ENCODE measurements at places on chromosomes 7 and 10.
A peak's percentile ranks its signal among the peaks of the same experiment; 100 is the strongest.

DNA sequence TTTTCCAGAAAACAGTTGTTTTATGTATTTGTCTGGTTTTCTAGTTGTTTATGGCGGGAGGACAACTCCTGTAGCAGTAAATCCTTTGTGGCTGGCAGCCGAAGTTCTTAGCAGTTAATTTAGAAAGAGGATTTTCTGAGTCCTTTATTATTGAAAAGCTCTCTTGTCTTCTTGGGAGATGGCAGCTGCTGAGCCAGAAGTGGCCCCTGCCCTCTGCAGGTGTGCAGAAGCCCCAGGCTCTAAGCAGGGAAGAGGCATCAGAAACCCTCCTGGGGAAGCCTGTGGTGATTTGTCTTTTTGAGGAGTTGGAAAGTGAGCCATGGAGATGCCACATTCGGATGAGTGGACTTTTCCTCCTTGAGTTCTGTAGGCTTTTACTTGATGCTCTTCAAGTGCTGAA lies 106.3 kb downstream of the GLRX3 start:
- peaks cover 12% of the 10 kb centered on the region for H3K4me1 ChIP-seq
- no peak overlapping the region for H3K27ac ChIP-seq
- no peak overlapping the region for H3K4me3 ChIP-seq
- DNase-seq = no peak
- H3K27me3 ChIP-seq = peaks cover 40% of the 10 kb centered on the region

DNA sequence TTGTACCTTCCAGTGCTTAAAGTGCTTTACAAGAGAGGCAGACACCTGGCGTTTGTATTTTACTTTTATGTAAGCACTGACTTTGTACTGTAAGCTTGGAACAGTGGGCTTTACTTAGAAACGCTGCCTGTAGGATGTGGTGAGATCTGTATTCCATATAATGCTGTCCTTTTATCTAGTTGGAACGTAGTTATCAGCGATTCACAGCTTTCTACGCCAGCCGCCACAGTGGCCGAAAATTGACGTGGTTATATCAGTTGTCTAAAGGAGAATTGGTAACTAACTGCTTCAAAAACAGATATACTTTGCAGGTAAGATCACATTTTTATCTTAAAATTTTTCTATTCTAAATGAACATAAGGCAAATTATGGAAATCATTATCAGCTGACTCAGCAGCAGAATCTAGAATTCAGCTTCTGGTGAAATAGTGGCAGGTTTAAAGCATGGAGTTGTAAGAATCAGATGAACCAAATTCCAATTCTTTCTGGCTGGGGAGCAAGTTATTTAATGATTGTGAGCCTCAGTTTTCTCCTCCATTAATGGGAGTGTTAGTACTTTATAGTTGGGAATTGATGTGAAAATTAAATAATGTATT lies 91.5 kb downstream of the CUL1 start:
- no peaks in the 10 kb centered on the region for H3K27me3 ChIP-seq
- H3K27ac ChIP-seq = no peak overlapping the region
- H3K36me3 ChIP-seq = peaks cover 41% of the 10 kb centered on the region
- no peak for DNase-seq
- H3K4me3 ChIP-seq = no peak overlapping the region

DNA sequence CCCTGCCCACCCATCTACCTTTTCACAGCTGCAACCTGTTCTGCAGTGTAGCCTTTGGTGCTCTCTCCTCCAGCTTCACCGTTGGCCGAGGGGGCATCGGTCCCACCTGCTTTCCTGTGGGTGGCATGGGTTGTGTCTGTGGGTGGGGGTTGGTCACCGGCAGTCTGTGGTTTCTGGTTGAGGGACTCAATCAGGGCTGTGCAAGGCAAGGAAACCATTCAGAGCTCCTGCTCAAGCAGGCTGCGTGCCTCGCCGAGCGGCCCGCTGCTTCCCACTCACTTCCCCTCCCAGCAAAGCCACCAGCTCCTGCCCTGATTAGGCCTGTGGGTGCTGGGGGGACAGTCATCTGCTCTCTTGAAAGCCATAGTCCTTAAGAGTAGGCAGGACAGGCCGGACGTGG lies 9.8 kb downstream of the DNAJB12 start:
- peak overlapping the region; percentile 33 for H3K27ac ChIP-seq
- peaks cover 34% of the 10 kb centered on the region for H3K4me1 ChIP-seq
- no peaks in the 10 kb centered on the region for H3K27me3 ChIP-seq
- no peak overlapping the region for H3K4me3 ChIP-seq
- no peak for DNase-seq

- H3K4me1 ChIP-seq = no peaks in the 10 kb centered on the region
- no peak overlapping the region for H3K4me3 ChIP-seq
- H3K36me3 ChIP-seq = no peaks in the 10 kb centered on the region
Measured at GRCh38 chr10:89262086-89263051, 10.8 kb upstream of the LIPA start.

DNA sequence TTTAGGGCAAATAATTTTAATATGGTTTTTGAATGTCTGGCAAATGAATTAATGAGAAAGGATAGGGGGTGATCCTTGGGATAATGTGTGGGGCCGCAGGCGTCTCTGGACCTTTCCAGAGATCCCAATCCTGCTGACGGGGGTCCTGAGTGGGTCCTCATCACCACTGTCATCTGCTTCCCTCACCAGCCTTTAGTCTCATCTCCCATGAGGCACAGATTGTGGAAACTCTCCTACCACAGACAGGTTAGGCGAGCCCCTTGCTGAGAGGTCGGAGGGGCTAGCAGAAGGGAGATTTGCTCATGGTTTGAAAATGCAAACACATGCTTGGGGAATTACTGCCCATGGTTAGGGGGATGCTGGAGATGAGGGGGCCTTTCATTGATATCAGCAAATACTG lies 484.6 kb downstream of the RPS24 start:
- peaks cover 10% of the 10 kb centered on the region for H3K4me1 ChIP-seq
- peak overlapping the region; percentile 7 for H3K27ac ChIP-seq
- no peak for DNase-seq
- H3K36me3 ChIP-seq = no peaks in the 10 kb centered on the region
- H3K4me3 ChIP-seq = no peak overlapping the region

GRCh38 chr10:124685261-124685660 lies 58.9 kb downstream of the FAM53B start:
- no peaks in the 10 kb centered on the region for H3K27me3 ChIP-seq
- no peaks in the 10 kb centered on the region for H3K36me3 ChIP-seq
- H3K27ac ChIP-seq = peak overlapping the region; percentile 68
- H3K4me1 ChIP-seq = peaks cover 63% of the 10 kb centered on the region
- DNase-seq = no peak
- H3K4me3 ChIP-seq = peak overlapping the region; percentile 67

DNA sequence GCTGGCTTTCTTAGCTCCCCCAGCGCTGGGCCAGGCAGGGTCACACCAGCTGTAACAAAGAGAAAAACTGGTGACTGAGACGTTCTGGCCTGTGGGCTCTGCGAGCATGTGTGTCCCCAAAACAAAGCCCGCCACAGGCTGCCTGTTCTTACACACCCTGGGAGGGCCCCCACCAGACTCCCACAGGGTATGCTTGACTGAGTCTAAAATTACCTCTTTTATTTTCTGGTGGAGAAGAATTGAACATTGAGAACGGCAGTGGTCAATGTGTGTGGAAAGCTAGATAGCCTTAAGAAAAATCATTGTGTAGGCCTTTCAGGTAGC lies 808 bp downstream of the C10orf71 start:
- H3K27ac ChIP-seq = no peak overlapping the region
- H3K4me1 ChIP-seq = no peaks in the 10 kb centered on the region
- H3K27me3 ChIP-seq = no peaks in the 10 kb centered on the region
- no peak overlapping the region for H3K4me3 ChIP-seq

- H3K4me1 ChIP-seq = peaks cover 2% of the 10 kb centered on the region
- no peak for DNase-seq
- no peak overlapping the region for H3K4me3 ChIP-seq
Measured at GRCh38 chr10:132737390-132738048, 48.4 kb downstream of the NKX6-2 start.

DNA sequence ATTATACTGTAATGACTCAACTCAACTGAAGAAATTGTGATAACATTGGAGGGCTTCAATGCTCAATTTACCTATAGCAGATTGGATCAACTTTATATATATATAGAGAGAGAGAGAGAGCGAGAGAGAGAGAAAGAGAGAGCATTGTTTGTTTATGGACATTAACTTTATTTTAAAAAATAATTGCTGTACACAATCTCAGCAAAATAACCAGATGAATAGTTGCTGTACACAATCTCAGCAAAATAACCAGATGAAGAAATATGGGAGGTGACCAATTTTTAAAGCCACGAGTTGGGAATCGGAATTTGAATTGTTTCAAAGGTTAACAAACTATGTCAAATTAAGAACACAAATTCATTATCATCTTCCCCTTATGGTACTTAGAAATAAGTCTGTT lies 319.9 kb downstream of the NXPH1 start:
- H3K27me3 ChIP-seq = no peaks in the 10 kb centered on the region
- no peak overlapping the region for H3K4me3 ChIP-seq
- H3K4me1 ChIP-seq = no peaks in the 10 kb centered on the region
- no peaks in the 10 kb centered on the region for H3K36me3 ChIP-seq
- H3K27ac ChIP-seq = no peak overlapping the region

GRCh38 chr10:121644501-121644900 lies 46.3 kb upstream of the FGFR2 start:
- no peak overlapping the region for H3K27ac ChIP-seq
- H3K4me3 ChIP-seq = no peak overlapping the region
- DNase-seq = no peak
- no peaks in the 10 kb centered on the region for H3K4me1 ChIP-seq
